ENCODE measurements at places on chromosomes 7 and 10.

DNA sequence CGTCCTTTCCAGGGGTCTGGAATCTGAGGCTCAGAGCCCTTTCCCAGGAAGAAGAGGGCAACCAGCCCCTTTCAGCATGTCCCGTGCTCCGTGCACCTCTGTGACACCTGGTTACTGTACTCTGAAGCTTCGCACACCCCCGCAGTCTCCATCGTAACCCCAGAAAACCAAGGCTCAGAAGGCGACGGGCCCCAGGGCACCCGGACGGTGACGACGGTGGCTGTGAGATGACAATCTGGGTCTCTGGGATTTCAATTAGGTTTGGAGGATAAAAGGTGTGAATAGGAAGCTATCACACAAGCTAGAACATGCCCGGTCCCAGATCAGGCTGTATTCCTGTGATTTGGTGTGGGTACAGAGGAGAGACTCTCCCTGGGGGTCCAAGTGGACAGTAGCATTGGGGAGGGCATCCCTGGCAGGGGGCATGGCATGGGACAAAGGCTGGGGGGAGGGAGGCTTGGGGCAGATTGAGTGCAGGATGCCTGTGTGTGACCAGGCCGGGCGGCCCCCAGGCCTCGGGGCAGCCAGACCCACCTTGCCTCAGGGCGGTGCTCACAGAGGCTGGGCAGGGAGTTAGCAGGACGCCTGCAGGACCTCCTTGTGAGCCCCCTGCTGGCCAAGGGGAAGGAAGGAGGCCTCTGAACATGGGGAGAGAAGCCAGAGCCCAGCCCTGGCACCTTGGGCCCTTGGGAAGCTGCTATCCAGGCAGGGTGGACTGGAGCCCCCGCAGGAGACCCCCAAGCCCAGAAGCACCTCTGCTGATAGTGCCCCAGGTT is 23.4 kb upstream of the PSMG3 start:
- DNase-seq: no peak

DNA sequence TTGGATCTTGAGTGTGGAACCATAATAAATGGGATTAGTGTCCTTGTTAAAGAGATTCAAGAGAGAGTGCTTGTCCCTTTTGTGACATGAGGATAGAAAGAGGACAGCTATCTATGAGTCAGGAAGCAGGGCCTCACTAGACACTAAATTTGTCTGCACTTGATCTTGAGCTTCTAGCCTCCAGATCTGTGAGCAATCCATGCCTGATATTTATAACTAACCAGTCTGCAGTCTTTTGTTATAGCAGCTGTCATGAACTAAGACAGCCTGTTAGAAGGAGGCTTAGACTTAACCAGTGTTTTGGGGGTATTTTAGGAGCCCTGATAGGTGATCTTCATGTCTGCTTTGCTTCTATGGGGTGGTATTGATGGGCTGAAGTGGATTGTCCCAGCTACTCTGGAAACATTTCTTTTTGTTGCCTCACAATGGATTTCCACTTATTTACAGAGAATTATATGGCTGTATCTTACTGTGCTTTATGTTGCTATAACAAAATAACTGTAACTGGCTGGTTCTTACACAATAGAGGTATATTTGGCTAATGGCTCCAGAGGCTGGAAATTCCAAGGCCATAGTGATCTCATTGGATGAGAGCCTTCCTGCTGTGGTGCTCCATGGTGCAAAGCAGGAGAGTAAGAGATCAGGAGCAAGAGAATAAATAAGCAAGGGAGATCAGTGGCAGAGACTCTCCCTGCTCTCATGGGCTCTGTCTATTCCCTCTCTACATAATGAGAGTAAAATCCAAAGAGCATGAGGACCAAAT is 23.4 kb upstream of the AKR1C3 start:
- DNase-seq: peak; percentile 86

GRCh38 chr7:36683111-36683510 is 41.2 kb downstream of the AOAH start:
- peak; percentile 19 for DNase-seq

- no peak for DNase-seq
Measured at GRCh38 chr7:152862856-152863255, 103.3 kb downstream of the ACTR3B start.

DNA sequence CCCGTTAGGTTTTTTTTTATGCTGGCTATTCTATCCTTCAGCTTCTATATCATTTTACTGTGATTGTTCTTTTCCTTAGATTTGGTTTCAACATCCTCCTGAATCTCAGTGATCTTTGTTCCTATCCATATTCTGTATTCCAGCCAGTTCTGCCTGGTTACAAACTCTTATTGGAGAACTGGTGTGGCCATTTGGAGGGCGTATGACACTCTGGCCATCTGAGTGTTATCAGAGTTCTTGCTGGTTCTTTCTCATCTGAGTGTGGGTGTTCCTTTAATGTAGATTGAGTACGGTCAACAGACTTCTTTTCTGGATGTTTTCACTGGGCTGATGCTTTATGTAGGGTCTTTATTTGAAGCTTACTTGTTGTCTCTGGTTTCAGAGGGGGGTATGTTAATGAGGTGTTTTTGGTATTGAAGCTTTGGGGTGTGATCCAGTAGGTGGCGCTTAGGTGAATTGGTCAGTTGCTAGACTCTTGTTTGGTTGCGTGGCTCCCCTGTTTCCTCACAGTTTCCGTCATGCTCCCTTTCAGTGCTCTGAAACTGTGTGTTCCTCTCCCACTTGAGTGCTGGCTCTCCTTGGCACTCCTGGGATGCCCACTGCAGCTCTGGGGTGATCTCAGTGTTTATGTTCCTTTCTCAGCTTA is 80.7 kb downstream of the FANK1 start:
- no peak for DNase-seq

GRCh38 chr10:804191-804781 is 114.8 kb upstream of the DIP2C start:
- DNase-seq: no peak

DNA sequence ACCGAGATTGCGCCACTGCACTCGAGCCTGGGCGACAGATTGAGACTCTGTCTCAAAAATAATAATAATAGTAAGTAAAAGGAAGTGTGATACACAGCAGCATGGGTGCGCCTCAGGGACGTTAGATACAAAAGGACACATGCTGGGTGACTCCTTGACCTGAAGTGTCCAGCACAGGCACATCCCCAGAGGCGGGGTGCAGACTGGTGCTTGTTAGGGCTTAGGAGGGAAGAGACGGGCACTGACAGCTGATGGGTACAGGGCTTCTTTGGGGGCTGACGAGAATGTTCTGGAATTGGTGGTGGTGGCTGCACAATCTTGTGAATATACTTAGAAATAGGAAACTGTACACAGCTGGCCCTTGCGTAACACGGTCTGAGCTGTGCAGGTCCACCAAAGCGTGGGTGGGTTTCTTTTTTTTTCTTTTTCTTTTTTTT is 61.8 kb upstream of the DNAJB6 start:
- DNase-seq: peak; percentile 24

GRCh38 chr7:79973455-79973854 is 161.2 kb upstream of the GNAI1 start:
- DNase-seq: no peak

DNA sequence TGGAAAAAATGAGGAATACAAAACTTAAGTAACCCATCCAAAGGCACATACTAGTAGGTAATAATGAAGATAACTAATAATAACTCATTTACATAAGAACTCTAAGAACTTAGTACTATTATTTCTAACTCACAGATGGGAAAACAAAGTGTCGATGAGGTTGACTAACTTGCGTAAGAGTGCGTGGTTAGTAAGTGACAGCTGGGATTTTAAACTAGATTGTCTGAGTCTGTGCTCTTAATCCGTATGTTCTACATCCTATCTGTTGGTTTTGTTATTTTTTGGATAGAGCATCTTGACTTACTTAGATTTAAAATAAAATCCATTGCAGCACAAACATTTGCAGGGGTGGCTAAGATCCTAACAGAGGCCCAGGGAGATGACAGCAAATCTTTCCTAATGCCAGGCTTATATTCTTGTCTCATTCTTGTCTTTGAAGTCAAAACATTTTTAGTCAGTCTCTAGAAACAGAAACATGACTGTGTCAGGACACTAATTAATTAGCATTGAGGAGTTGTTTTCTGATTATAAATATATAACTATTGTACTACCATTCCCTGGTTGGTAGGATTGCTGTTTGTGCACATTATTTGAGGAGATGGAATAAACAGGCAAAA is 11.7 kb downstream of the RPA3 start:
- DNase-seq: no peak

DNA sequence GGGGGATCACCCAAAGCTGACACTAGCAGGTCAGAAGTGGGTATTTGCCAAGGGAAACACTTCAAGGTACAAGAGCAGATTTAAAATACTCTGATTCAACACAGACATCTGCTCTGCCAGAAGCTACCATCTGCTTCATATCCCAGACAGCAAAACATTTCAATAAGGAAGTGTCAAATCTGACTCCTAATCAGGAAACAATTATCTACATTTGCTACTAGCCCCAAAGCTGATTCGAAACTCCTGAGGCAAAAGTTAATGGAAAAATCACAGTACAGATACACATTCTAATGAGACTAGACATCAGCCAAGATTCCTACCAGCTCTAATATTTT is 48.9 kb downstream of the PARD3 start:
- DNase-seq: no peak
